ENCODE measurements at places on chromosomes 4 and X.

DNA sequence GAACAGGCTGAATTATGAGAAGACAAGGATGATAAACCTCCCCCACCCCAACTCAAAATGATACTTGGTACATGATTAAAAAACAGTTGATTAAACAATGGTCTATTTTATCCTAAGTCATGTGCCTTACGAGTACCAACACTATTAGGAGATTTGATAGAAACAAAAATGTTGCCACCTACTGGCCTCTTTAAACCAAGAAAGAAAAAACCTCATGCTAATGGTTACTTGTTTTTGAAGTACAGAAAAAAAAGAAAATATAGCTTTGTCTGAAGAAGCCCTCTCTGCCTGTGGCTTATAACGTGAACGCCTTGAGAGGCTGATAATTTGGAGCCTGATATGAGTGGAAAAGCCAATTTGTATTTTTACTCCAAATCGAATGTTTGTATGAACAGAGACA, 538.2 kb downstream of the DMD start:
- DNase-seq = peak; percentile 0

DNA sequence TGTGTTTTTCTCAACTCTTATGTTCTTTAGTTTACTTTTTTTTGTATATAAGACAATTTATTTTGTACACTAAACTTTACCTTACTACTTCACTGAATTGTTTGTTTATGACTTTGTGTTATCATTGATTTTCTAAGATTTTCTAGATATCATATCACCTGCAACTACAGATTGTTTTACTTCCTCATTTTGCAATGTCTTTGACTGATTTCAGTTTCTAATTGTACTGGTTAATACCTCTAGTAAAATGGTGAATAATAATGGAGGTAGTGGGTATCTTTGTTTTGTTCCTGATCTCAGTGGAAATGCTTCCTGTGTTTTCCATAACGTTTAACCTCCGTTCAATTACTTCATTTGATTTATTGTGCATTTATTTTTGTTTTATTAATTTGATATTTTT, 490.2 kb downstream of the TLL1 start:
- no peak for DNase-seq

GRCh38 chr4:150510176-150510865, 71.6 kb upstream of the MAB21L2 start:
- peak; percentile 79 for DNase-seq

DNA sequence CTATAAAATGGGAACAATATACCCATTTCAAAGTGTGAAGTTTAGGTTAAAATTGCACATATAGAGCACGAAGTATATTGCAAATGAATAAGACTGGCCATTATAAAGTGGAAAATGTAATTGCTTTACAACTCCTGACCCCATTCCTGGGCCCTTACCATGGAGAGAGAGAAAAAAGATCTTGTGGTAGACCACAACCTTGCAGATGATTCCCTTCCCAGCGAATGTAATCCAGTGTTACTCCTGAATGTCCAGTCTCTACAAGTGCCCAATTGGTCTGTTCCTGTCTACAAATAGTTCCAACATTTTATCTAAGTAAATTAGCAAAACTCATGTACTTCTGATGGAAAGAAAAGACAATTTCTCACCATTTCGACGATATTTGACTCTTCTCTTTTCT, 184.1 kb upstream of the LNX1 start:
- DNase-seq = no peak

DNA sequence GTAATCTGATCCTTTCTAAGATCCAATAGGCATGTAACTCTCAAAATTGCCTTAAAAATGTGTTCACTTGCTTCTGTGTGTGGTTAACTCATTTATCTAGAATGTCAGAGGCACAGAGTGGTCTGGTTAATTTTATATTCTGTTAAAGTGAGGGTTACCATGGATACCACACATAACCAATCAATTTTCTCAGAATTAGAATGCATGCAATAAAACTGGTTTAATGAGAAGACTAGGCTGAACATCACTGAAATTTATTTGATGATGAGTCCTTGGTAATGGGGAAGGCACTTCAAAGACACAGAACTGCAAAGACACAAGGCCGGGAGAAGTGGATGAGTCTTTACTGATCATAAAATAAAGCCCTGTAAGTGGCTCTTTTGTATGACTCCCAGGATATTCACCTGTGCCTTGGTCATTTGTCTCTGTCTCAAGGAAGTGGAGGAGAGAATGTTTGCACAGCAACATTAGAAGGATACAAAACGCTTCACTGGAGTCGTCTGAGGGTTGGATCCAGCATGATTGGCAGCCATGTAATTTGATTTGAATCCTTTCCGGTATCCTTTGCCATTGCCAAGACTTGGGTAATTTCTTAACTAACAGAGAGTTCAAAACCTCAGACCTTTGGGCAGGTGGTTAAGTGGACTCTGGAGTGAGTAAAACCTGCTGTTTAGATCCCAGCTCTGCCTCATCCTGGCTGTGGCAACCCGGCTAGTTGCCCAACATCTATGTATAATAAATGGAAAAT, 94.0 kb upstream of the RBPJ start:
- DNase-seq = no peak

DNA sequence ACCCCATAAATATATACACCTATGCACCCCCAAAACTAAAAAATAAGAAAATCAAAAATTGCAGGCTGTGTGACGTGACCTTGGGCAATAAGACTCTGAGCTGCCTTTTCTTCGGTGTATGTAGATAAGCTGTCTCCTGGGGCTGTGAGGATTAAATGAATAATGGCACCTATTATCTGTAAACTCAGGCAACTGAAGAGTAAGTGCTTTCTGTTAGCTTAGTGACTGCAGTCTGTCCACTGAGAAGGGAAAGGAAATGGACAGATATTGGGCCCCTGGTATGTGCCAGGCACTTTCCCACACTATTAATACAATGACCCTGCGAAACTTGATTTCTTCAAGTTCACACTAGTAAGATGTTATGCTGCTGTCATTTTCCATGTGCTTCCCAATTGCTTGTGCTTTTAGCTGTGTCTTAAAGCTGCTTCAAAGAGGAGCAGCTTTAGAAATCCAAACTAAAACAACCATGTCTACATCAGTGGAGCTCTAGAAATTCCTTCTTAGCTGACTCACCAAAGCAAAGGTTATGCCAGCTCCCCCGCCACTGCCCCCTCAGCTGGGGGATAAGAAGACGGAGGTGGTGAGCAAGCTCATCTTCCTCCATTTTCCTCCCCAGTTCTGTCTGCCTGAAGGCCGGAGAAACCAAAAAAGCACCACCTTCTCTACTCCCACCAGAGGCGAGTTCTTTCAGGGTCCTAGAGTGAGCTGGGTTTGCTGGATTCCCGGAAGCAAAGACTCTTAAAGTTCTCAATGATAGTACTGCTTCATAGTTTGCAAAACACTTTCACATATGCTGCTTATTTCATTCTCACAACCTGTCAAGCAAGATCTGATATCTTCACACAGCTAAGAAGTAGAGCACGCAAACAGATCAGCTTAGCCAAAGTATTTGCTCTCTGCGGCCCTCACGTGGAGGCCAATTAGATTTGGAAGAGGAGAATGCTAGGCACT, 8.8 kb upstream of the DGAT2L6 start:
- DNase-seq = peak; percentile 66

- no peak for DNase-seq
Measured at GRCh38 chr4:21733894-21734630, 214.5 kb downstream of the KCNIP4 start.

- no peak for DNase-seq
Measured at GRCh38 chr4:122988696-122989095, 66.3 kb upstream of the NUDT6 start.

- no peak for DNase-seq
Measured at GRCh38 chr4:84634961-84635360, 52.0 kb downstream of the CDS1 start.

DNA sequence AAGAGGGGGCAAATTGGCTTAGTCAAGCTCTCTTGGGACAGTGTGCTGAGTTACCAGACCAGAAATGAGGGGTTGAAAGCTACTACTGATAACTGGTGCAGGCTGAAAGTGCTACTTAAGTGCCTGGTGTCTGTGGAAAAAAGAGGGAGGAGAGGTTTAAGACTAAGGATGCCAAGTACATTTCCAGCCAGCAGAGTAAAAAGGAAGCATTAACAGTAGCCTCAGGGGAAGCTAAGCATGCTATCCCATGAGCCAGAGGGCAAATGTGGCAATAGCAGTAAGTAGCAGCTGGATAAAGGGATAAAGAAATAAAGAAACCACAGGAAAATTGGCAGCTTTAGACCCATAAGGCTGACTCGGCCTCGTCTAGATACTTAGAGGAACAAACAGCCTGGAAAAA, 196.3 kb upstream of the MAB21L2 start:
- peak; percentile 96 for DNase-seq

DNA sequence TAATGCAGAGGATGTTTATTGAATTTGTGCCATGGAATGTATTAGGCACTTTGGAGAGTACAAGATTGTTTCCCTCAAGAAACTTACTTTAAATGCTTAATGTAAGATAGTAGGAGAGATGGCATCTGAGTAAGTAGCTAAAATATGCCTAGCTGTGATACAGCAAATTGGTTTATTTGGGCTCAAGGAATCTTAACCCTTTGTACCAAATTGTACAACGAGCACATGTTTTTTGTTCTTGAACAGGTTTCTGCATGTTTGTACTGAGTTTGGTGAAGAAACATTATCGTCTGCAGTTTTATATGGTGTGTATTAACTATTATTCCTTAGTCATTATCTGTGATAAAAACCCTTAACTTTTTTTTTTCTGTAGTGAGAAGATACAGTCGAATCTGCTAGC, 48.6 kb downstream of the CDS1 start:
- DNase-seq = no peak

- DNase-seq = no peak
Measured at GRCh38 chr4:120064887-120065286, 1.8 kb downstream of the MAD2L1 start.

GRCh38 chr4:184688447-184688846, 38.9 kb downstream of the PRIMPOL start:
- DNase-seq = peak; percentile 73

DNA sequence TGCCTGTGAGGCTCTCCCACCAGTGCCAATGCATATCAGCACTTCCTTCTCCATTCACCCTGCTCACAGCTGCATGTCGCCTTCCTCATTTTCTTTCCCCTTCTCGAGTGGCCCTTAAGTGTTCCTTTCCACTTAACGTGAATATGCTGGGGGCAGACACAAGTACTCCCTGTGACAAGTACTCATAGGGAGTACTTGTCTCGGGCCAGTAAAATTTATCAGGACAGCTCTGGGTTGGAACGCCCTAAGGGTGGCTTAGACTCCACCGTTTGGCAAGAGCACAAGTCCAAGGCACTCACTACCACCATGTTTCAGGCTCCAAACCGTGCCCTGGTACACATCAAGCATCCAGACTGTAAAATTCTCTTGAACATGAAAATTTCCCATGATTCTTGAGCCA, 3.9 kb upstream of the LDOC1 start:
- no peak for DNase-seq

DNA sequence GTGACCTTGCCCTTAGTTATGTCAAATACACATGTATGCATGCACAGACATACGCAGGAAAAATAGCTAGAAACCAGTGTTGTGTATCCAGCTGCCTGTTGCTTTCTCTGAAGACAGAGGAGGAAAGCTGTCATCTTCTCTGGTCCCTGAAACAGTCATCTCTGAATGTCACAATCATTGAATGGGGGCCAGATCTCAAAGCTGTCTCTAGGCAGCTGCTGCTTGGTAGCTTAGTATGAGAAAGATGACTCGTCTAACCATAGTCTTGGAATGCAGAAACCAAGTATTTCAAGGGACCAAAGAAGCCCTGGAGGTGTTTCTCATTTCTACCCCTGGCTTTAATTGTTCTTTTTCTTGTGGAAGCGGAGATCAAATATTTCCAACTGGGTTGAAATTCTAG, 4.0 kb downstream of the GRIA3 start:
- DNase-seq = peak; percentile 3

- no peak for DNase-seq
Measured at GRCh38 chr4:168618577-168619265, 121.9 kb downstream of the PALLD start.

DNA sequence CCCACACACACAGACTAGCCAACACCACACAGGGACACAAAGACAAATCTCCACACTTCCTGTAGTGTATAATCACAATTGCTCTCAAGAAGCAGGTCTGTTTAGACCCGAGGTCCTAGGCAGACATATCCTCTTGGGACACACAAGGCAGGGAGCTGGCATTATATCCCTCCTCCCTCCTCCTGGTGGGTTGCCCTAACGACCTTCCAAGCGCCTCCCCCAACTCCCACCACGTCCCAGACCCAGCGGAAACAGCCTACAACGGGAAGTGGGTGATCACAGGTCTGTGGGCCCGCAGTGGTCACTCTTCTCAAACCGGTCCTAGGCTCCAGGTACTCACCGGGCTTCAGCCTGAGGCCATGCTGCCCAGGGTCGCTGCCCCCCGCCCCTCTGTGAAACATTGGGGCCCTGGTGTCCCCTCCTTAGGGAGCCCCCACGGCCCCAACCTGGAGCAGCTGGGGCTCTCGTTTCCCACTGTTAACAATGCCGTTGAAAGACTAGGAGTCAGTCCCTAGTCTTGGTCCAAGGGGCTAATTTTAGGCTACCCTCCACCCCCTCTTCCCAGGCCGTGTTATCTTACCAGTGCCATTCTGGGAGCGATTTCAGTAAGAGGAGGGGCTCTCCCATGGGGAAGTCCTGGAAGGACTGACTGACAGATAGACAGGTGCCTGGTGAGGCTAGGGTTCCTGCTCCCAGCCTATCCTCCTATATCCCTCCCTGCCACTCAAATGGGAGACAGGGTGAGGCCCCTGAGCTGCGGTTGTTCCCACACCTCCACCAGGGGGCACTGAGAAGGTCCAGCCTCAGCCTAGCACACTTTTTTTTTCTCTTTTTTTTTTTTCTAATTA, at the start of gene ASB12:
TSS of gene ASB12 (minus strand) at position 485 of the 848 bp plus-strand sequence. CDS start 4,957 bp downstream, outside the sequence.
- DNase-seq = no peak

GRCh38 chrX:17876135-17876534, 15.0 kb upstream of the RAI2 start:
- DNase-seq = no peak

GRCh38 chr4:24470666-24471485, 113.5 kb downstream of the DHX15 start:
- peak; percentile 64 for DNase-seq

DNA sequence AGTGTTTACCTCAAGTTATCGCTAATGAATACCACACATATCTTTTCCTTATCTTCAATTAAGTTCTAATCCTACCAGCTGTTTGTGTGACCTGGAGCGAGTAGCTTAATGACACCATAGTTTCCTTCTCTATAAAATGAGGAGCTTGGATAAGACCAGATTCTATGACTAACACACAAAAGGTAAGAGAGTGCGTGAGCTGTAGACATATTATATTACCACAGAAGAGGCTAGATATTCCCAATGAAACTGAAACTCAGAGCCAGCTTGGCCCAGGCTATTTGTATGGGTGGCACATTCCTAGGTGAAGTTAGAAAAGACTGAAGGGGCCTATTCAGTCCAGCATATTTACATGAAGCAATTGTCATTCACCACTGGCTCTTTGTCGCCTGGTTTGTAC, 30.2 kb downstream of the ASB5 start:
- DNase-seq = no peak

- DNase-seq = no peak
Measured at GRCh38 chr4:80228460-80228859, 31.2 kb downstream of the PRDM8 start.

DNA sequence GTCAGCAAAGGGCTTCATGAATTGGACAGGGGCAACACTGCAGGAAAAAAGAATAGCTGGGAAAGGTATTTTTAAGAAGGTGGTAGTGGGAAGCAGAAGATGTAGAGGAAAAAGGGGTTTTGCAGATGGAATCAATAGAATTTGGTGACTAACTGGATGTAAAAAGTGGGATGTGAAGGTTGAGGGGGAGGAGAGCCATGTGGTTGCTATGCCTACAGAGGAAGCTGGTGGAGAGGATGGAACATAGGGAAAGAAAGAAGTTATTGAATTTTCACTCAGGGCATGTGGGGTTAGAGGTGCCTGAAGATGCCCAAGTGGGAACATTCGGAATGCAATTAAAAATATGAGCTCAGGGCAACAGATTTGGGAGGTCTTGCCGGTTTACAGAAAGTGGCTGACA, 33.0 kb downstream of the REELD1 start:
- no peak for DNase-seq
